NCI-H1417 (cell line): ENCODE measurements at places on chromosomes 7 and 10.

- no peak for DNase-seq
Observed at GRCh38 chr7:91151916-91152315, 112.3 kb upstream of the FZD1 start.

GRCh38 chr10:8444630-8445029 lies 390.1 kb downstream of the GATA3 start:
- DNase-seq: no peak

DNA sequence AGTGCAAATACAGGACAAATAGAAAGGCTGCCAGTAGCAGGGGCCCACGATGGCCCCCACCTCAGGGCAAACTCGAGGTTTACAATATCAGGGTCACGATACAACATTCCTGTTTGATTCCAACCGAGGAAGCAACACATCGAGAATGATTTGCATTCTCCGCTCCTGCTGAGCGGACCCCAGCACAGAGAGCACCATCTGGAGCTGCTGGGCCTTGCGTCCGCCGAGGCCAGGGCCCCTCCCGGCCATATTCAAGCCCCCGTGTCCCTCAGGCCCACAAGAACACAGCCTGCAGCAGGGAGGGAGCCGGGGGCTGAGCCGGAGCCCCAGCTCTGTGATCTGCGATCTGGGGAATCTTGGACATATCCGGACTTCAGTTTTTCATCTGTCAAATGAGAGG lies 84.3 kb downstream of the PRKAG2 start:
- no peak for DNase-seq

- no peak for DNase-seq
Observed at GRCh38 chr7:31096198-31096876, 44.2 kb downstream of the ADCYAP1R1 start.

- DNase-seq: no peak
Observed at GRCh38 chr10:120318862-120319261, 138.2 kb upstream of the PLPP4 start.

DNA sequence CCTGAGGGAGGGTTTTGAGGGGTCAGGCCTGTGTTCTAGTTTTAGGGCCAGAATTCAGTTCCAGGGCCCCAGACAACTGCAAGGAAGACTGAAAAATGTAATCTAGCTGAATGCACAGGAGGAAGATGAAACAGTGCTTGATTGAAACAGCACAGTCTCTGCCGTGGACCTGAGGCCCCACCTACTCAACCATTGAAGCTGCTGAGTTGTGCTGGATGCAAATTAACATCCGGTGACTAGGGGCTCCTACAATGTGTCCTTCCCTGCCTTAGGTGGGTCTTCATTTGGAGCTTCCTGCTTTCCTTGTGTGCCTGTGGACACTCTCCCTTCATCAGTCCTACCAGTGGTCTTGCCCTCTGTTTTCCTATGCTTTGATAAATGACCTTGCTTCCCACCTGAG lies 5.7 kb downstream of the GLRX3 start:
- DNase-seq: no peak

DNA sequence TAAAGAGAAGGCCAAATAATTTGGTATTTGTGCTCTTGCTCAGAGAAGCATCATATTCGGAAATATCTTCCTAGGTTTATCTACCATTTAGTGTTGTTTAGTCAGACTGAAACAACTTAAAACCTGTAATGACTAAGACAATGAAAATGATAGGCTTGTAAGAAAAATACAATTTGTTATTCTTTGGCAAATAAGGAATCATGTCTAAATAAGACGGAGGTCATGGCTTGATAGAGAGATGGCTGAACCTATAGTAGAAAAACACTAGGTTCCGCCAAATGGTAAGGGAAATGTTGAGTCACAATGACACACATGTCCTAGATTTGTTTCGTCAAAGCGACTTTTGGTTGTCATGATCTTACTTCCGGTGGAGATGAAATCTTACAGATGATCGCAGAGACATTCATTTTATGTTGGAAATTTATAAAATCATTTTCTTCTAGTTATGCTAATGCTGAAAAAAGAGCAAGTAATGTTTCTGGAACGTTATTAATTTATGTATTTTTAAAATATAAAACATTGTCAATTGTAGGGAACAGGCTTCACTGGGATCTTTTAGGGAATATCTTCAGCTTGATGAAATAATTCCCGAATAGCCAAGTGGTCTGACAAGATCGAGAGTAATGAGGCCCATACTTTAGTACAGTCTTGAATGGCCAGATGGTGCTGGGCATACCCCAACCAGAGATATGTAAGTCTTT lies 1.0 kb downstream of the SRGN start:
- DNase-seq: no peak

- DNase-seq: no peak
Observed at GRCh38 chr7:85061456-85061855, 125.4 kb downstream of the SEMA3D start.

- DNase-seq: no peak
Observed at GRCh38 chr10:120490288-120490687, 33.3 kb downstream of the PLPP4 start.

GRCh38 chr10:102313221-102313896 lies 68.0 kb downstream of the GBF1 start:
- no peak for DNase-seq

- no peak for DNase-seq
Observed at GRCh38 chr10:76119036-76119435, 687.6 kb downstream of the LRMDA start.

GRCh38 chr7:114302858-114303257 lies 111.8 kb upstream of the FOXP2 start:
- DNase-seq: no peak

DNA sequence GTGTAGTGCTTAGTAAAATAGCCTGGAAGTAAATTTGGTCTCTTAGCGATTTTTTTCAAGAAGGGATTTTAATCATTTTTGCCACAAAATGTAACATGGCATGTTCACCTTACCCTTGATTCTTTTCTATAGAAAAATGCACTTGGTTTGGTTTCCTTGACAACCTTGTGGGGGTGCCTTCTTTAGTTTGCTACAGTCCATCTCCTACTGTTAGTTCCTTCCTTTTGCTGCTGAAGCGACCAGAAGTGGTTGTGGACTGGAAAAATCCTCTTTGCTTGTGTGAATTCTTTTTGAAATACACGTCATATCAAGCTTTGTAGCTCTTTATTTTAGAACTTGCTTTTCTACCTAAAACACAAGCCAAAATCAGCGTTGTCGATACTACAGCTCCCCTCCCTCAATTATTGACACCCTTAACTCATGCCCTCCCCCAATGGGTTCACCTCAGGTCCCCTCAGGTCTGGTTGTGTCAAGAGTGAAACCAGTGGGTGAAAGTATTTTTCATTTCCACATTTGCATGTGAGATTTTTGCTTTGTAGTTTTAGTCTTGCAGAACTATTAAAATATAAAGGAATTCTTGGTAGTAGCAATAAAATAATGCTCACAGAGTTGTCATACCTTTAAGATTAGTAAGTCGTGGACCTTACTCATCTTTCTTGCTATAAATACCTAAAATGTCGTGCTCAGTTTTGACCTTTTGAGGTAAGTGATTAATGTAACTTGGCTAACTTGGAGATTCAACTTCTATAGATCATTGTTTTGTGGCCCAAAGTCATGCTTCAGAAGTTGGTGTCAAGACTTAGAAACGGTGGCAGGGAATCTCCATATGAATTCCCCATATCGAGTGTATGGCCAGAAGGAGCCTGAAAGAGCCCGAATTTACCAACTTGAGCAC lies 1.5 kb downstream of the ACTR3B start:
- DNase-seq: no peak

DNA sequence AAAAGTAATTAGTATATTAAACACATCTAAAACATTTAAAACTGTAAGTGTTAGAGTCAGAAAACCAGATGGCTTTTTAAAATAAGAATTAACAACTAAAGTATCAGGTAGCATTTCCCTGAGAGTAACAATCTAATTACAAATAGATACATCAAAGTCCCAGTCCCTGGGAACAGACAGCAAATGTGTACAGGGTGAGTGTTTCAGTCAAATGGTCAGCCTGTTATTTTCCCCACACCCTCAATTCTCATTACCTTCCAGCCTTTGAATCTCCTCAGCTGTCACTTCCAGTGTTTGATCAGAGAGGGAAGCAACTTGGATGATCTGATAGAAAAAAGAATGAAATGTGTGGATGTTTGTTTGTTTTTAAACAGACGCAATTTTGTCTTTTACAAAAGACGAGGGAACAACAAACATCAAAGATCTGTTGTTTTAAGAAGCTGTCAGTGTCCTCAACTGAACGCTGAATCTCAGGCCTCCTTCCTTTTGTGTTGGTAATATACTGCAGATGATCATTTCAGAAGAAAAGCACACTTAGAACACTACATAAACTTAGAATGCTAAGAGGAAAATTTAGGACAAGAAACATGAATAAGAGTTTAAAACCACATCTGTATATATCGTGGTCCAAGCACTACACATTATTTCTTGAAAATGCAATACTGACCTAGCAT lies 29.8 kb downstream of the CEP41 start:
- peak; percentile 73 for DNase-seq

GRCh38 chr7:23283086-23283485 lies 16.1 kb upstream of the MALSU1 start:
- DNase-seq: no peak

GRCh38 chr10:24617771-24618396 lies 105.8 kb downstream of the ARHGAP21 start:
- peak; percentile 6 for DNase-seq

GRCh38 chr10:96417441-96417840 lies 58.6 kb upstream of the OPALIN start:
- DNase-seq: no peak

DNA sequence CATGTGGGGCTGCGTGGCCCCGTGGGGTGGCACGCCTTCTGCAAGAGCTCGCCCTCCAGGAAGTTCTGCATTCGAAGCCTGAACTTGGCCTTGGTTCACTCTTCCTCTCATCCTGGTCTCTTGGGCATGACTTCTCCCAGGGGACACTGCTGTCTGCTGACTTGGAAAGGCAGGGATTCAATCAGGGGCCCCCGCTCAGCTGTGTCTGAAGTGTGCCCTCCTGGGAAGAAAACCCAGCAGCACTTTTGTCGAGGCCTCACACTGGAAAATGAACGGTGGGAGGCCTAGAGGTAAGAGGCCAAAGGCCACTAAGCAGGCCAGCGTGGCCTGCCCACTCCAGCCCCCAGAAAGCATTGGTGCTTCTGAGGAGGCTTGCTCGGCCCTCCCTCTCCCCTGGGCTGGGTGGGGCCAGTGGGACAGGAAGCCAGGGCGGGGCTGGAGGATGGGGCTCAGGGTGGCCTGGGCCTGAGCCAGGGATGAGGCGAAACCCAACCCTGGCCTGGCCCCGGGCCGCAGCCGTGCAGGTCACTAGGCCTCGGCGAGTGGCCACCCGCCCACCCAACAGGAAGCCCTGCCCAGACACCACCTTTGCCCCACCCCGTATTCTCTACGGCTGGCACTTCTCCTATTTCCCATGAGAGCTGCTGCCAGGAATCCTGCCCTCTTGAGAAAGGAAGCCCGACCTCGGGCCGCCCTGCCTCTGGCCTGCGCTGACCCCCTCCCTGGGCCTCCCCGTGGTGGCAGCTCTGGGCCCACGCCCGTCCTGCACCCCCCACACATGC lies 81.1 kb downstream of the ZMIZ1 start:
- no peak for DNase-seq

DNA sequence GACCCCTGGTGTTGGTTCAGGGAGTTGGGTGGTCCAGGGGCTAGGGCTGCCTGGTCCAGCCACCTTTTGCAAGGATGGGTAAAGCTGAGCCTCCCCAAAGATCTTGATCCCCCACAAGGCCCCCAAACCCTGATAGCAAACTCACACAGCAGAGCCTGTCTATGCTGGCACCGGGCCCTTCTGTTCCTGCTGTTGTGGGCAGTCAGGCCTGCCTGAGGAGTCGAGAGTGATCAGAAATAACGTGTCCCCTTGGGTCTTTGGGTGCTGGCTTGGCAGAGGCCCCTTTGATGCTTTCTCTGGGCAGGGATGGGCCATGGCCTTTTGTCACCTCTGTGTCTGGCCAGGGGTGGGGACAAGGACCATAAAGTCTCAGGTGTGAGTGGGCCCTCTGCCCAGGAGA lies 715 bp upstream of the MUC12 start:
- no peak for DNase-seq

GRCh38 chr10:133267293-133267692 lies 9.4 kb downstream of the ADAM8 start:
- DNase-seq: no peak

DNA sequence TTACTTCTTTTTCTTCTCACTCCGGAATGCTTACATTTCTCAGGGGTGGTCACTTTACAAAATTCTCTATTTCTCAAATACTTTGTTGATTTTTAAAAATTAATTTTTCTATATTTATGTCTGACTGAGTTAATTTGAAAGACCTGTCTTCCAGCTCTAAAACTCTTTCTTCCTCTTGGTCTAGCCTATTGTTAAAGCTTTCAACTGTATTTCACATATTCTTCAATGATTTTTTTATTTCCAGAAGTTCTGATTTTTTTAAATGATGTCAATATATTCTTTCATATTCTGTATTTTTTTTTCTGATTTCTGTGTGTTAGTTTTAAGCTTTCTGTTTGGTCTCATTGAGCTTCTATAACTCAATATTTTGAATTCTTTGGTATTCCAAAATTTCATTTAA lies 27.3 kb upstream of the AKR1C2 start:
- no peak for DNase-seq

GRCh38 chr7:35374858-35375257 lies 121.0 kb upstream of the TBX20 start:
- DNase-seq: no peak

- no peak for DNase-seq
Observed at GRCh38 chr10:97618733-97619132, 14.6 kb downstream of the MORN4 start.

DNA sequence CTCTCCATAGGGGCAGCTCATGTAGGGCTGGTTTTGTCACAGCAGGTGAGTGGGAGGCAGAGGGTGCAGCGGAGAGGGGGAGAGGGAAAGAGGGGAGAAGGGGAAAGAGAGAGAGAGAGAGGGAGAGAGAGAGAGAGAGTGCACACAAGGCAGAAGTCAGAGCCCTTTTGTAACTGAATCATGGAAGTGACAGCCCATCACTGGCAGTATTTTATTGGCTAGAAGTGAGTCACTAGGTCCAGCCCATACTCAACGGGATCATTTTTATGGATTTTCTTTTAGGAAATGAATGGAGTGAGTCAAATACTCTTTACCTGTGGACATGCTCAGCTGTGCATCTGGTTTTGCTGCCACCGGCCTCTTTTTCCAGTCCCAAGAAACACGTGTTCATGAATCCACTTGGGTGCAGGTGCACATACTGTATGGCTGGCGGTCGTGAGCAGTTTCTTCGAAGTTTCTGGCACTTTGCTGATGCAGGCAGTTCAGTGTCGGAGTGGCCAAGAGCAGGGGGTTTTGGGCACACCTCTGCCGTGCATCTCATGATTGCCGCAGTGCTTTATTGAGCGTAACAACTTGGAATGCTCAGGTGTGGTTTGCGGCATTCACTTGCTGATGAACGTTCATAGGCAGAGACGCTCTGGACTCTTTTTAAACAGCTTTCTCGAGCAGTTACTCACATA lies 40.3 kb downstream of the DOCK1 start:
- no peak for DNase-seq

- DNase-seq: no peak
Observed at GRCh38 chr10:8085251-8085650, 30.8 kb downstream of the GATA3 start.
